ENCODE measurements at places on chromosomes 11 and 22. TPM values are rescaled to one million over a fixed set of nuclear protein-coding genes. Genes with fewer than 3 reads are reported as not detected.
A peak's percentile ranks its signal among the peaks of the same experiment; 100 is the strongest.

DNA sequence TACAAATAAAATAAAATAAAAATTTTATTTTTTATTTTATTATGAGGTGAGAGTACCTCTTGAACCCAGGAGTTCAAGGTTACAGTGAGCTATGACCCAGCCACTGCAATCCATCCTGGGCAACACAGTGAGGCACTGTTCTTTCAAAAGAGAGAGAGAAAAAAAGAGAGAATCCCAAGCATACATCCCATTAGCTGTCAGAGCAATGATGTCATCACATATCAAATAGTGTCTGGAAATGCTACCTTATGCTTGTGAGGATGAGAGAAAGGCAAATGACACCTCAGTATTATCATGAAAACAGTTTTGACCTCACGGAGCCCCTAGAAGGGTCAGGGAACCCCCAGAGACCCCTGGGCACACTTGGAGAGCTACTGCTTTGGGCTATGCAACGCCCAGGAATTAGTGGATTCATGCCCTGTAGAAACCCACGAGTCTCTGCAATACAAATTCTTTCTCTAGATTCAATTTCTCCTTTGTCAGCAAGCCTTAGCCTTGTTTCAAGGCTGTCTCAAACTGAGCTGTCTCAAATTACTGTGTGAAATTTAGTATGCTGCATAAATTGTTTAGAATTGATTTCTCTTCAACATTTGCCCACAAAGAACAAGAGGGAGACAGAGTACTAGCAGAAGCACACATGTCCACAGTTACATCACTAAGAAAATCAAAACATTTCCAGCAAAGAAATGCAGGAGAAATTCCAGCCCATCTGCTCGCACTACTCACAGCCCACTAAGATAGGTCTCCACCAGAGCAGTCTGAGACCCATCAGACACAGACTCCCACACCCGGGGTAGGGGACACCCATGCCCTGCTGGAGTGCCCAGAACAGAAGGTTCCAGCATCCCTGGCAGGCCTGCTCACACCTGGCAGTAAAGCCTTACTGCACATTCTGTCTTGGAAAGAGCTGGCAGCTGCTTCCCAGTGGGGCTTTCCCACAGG lies 18.1 kb downstream of the DGCR2 start:
- DNase-seq = no peak
- H3K4me1 ChIP-seq = peaks cover 65% of the 10 kb centered on the region
- H3K27ac ChIP-seq = peak overlapping the region; percentile 71
- no peaks in the 10 kb centered on the region for H3K27me3 ChIP-seq

DNA sequence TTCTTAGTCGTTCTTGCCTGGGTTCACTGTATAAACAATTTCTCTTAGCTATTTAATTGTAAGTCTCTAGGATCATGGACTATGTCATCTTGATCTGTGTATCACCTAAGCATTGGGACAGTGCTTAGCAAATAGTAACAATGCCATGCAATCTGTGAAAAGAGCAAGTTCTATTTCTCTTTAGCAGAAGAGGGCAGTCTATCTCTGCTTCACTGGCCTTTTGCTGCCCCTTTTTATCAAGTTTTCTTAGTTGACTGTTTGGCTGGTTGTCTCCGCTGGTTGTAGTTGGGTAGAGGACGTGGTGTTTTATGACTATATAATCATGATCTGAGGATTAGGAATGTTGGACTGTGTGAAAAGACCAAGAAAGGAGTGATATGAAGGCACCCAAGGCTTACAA lies 315.0 kb downstream of the JRKL start:
- H3K27ac ChIP-seq = no peak overlapping the region
- no peak overlapping the region for H3K4me3 ChIP-seq
- no peaks in the 10 kb centered on the region for H3K27me3 ChIP-seq
- no peaks in the 10 kb centered on the region for H3K36me3 ChIP-seq
- no peak for DNase-seq

GRCh38 chr22:29926057-29926456 lies 43.1 kb downstream of the MTMR3 start:
- H3K27me3 ChIP-seq = no peaks in the 10 kb centered on the region
- H3K36me3 ChIP-seq = no peaks in the 10 kb centered on the region
- no peak overlapping the region for H3K4me3 ChIP-seq
- no peak for DNase-seq
- no peak overlapping the region for H3K27ac ChIP-seq

DNA sequence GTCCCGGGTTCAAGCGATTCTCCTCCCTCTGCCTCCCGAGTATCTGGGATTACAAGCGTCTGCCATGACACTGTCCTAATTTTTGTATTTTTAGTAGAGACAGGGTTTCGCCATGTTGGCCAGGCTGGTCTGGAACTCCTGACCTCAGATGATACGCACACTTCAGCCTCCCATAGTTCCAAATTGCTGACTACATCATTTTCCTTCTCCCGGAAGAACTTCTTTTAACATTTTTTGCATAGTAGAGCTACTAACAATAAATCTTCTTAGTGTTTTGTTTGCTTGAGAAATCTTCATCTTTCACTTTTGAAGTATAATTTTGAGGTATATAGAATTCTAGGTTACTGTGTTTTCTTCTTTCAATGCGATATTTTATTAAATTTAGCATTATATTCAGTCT lies 1415.1 kb upstream of the RAG2 start:
- no peak for DNase-seq
- H3K27ac ChIP-seq = no peak overlapping the region
- no peaks in the 10 kb centered on the region for H3K27me3 ChIP-seq
- H3K36me3 ChIP-seq = no peaks in the 10 kb centered on the region

DNA sequence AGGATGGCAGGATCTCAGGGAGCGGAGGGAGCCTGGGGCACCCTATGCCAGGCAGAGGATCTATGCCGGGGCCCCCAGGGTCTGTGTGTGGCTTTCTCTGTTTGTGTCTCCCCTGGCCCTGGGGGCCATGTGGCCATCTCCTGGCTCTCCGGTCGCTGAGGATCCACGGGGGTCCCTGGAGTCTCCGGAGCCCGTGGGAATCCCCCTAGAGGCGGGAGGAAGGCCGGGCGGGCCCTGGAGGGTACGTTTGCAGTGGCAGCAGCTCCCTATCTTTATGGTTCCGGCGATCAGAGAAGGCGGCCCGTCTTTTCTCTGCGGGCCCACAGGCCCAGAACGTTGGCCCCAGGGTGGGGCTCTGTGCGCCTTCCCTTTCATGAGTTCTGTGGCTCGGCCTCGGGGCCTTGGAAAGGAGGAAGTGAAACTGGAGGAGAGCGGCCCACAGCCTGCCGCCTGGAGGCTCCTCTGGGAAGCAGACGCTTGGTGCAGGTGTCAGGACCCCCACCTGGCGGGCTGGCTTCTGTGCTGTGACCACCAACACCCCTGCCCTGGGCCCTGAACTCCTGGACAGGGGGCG lies 82.1 kb downstream of the KCNQ1 start:
- no peaks in the 10 kb centered on the region for H3K36me3 ChIP-seq
- H3K4me1 ChIP-seq = no peaks in the 10 kb centered on the region
- peak; percentile 68 for DNase-seq
- H3K4me3 ChIP-seq = no peak overlapping the region
- H3K27me3 ChIP-seq = peaks cover 18% of the 10 kb centered on the region

DNA sequence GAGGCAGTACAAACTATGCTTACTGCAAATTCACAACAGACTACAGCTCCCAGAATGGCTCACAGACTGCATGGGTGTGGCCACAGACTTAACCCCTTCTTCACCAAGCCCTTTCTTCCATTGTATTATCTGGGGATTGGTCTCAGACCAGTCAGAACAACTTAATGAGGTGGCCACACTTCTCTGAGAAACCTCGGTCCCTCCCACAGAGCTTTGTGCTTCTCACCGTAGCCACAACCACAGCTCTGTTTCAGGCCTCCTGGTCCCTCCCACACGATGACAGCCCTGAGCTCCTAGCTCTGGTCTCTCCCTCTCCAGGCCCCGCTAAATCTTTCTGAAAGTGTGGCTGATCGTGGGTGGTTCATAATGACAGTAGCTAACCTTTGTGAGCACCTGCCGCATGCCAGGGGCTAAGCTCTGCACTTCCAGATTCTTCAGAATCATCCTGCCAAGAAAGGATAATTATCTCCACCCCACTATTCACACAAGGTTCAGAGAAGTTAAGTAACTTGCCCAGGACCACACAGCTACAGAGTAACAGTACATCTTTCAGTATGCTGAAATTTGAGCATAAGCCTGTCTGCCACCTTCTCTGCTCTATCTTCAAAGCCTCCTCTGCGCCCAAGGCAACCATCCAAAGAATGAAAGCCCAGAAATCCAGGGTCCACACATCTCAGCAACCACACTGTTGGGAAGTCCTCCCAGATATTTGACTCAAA lies 5.4 kb downstream of the PDE2A start:
- no peaks in the 10 kb centered on the region for H3K36me3 ChIP-seq
- DNase-seq = no peak
- no peaks in the 10 kb centered on the region for H3K27me3 ChIP-seq
- no peak overlapping the region for H3K27ac ChIP-seq
- H3K4me3 ChIP-seq = no peak overlapping the region

- no peak for DNase-seq
- H3K4me3 ChIP-seq = no peak overlapping the region
- H3K4me1 ChIP-seq = no peaks in the 10 kb centered on the region
- no peaks in the 10 kb centered on the region for H3K27me3 ChIP-seq
- no peaks in the 10 kb centered on the region for H3K36me3 ChIP-seq
Measured at GRCh38 chr11:112310419-112310818, 49.8 kb upstream of the PLET1 start.

- H3K4me3 ChIP-seq = no peak overlapping the region
- DNase-seq = no peak
- H3K27me3 ChIP-seq = no peaks in the 10 kb centered on the region
- no peaks in the 10 kb centered on the region for H3K4me1 ChIP-seq
- H3K27ac ChIP-seq = no peak overlapping the region
- peaks cover 6% of the 10 kb centered on the region for H3K36me3 ChIP-seq
Measured at GRCh38 chr11:117371453-117371852, 43.8 kb downstream of the CEP164 start.

DNA sequence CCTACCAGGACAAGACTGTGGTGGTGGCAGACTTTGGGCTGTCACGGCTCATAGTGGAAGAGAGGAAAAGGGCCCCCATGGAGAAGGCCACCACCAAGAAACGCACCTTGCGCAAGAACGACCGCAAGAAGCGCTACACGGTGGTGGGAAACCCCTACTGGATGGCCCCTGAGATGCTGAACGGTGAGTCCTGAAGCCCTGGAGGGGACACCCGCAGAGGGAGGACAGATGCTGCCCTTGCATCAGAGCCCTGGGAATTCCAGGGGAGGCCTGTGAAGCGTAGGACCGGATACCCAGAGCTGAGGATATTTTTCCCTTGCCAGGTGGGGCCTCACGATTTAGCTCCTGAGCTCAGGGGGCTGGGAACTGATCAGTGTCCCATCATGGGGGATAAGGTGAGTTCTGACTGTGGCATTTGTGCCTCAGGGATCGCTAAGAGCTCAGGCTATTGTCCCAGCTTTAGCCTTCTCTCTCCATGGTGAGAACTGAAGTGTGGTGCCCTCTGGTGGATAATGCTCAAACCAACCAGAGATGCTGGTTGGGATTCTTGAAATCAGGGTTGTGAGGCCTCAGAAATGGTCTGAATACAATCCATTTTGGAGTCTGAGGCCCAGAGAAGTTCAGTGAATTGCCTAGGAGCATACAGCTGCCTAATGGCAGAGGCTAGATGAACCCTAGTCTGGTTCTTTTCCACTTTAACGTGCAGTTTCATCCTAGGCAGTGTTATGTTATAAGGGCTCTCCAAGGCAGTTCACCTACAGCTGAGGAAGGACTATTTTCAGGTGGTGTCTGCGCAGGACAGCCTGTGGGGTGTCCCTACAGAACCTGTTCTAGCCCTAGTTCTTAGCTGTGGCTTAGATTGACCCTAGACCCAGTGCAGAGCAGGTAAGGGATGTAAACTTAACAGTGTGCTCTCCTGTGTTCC lies 19.5 kb downstream of the PIK3IP1 start:
- H3K4me1 ChIP-seq = no peaks in the 10 kb centered on the region
- no peaks in the 10 kb centered on the region for H3K27me3 ChIP-seq
- DNase-seq = no peak
- H3K36me3 ChIP-seq = peaks cover 91% of the 10 kb centered on the region
- no peak overlapping the region for H3K27ac ChIP-seq
- H3K4me3 ChIP-seq = no peak overlapping the region

DNA sequence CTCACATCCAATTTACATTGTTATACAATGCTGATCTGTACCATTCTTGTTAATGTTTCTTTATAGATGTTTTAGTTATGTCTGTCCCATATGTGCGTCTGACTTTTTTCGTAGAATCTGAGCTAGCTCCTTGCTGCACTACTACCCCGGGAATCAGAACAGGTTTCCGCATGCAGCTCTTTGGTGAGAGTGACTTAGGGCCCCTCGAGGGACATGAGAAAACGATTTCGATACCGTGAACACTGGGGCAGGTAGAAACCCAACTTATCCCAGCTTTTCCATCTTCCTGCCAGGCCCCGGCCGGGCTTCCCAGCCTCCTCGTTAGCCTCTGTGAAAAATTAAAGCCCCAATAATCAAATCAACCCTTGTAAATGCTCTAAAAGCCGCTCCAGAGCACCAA lies 23.4 kb upstream of the PKNOX2 start:
- H3K4me1 ChIP-seq = no peaks in the 10 kb centered on the region
- no peaks in the 10 kb centered on the region for H3K27me3 ChIP-seq
- H3K36me3 ChIP-seq = no peaks in the 10 kb centered on the region
- no peak overlapping the region for H3K27ac ChIP-seq

DNA sequence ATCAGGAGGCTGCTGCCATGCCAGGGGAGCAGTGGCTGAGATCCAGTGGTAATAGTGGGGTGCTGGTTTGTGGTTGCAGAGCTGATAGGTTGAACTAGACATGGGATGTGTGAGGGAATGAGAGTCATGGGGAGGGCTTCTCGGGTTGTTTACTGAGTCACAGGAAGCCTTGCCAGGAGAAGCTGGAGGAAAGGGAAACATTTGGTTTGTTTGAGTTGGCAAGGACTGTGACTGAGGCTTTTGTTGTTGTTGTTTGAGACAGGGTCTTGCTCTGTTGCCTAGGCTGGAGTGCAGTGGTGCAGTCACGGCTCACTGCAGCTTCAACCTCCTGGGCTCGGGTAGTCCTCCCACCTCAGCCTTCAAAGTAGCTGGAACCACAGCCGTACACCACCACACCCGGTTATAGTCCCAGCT lies 49.3 kb downstream of the CABIN1 start:
- no peak for DNase-seq
- no peaks in the 10 kb centered on the region for H3K27me3 ChIP-seq
- H3K36me3 ChIP-seq = peaks cover 86% of the 10 kb centered on the region
- peaks cover 4% of the 10 kb centered on the region for H3K4me1 ChIP-seq

DNA sequence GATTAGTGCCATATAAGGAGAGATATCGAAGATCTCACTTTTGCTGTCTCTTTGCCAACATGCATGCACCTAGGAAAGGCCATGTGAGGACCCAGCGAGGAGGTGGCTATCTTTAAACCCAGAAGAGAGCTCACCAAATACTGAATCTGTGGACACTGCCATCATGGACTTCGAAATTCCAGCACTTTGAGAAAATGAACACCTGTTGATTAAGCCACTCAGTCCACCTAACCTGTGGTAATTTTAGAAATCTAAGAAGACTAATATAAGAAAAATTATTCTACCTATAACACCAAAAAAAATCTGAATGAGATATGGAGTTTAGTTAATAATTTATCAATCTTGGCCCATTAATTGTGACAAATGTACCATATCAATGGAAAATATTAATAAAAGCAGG lies 193.6 kb upstream of the CARD18 start:
- no peaks in the 10 kb centered on the region for H3K36me3 ChIP-seq
- DNase-seq = no peak
- no peak overlapping the region for H3K27ac ChIP-seq
- H3K27me3 ChIP-seq = no peaks in the 10 kb centered on the region
- no peak overlapping the region for H3K4me3 ChIP-seq

- H3K4me3 ChIP-seq = peak overlapping the region; percentile 95
- no peaks in the 10 kb centered on the region for H3K36me3 ChIP-seq
Measured at GRCh38 chr22:26673486-26673885, 16.1 kb downstream of the MIAT start.

Gene IRAG1
- total RNA-seq = 4.1 TPM

Gene PHETA2
- total RNA-seq = 1.9 TPM

Gene OSBP2
- total RNA-seq = 3.8 TPM

Gene SLC22A9
- not detected for total RNA-seq

Gene TNKS1BP1
- 63.9 TPM for total RNA-seq

Gene PDGFD
- total RNA-seq = 5.1 TPM

Gene RAB3IL1
- 4.9 TPM for total RNA-seq

Gene C11orf42
- total RNA-seq = not detected

Gene LRRN4CL
- 3.0 TPM for total RNA-seq
